Smooth muscle cell of bladder (primary cell): ENCODE measurements at places on chromosomes 4 and X. TPM values are rescaled to one million over a fixed set of nuclear protein-coding genes. Genes with fewer than 3 reads are reported as not detected.

FABP2 gene
- total RNA-seq: not detected in 2 replicates

CXCL11 gene
- total RNA-seq: 0.14 TPM in 1 of 2 replicates, not detected in the other

ZNF630 gene
- total RNA-seq: 1.7 and 2.1 TPM in 2 replicates

GAGE2A gene
- total RNA-seq: not detected in 2 replicates

NAT8L gene
- under 0.01 and 0.09 TPM in 2 replicates for total RNA-seq
